ENCODE measurements at places on chromosomes 3 and 15.

- DNase-seq, result no peak
Observed at GRCh38 chr3:12799525-12800440, 3.3 kb downstream of the CAND2 start.

DNA sequence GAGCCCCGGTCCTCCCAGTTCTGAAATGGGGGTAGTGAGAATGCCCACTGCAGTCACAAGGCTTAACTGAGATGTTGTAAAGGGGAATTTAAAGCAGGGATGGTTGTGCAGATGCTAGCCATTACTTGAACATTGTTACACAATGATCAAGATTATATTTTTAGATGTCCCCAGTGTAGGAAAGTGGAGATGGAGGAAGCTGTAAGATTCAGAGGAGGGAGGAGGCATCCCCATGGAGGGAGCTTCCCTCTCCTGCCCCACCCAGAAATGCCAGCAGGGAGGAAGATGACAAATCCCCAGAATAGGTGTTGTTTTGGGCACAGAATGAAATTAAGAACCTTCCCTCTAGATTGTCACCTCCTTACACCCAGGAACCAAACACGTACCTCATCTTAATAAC lies 46.1 kb downstream of the EFCAB12 start:
- no peak for DNase-seq

- DNase-seq, result no peak
Observed at GRCh38 chr3:177361081-177361938, 164.0 kb upstream of the TBL1XR1 start.

DNA sequence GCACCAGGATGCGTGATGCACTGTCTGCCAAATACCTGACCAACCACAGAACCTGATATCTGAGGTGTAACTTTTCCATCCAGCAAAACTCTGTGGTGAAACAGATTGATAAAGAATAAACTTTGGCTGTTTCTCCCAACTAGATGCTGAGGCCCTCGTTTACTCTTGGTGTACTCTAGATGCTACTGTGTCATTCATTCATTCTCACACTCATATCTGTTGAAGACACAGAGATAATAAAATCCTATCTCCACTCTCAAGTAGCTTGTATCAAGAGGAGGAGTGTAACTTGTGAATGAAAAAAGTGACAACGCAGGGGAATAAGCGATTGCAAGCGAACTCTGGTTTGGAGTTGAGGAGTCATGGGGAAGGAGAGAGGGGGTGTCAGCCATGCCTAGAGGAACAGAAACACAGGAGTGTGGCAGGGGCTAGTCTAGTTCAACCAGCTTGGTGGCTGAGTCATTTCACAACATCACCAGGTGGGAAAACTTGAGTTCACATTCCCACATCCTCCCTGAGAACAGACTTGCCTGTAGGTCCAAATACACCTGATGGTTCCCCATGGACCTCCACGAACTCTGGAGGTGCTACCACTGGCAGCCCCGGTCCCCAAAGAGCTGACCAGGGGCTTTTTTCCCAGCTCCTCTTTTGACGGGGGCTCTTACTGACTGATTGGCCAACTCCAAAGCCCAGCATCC lies 73.3 kb upstream of the SNRK start:
- no peak for DNase-seq

DNA sequence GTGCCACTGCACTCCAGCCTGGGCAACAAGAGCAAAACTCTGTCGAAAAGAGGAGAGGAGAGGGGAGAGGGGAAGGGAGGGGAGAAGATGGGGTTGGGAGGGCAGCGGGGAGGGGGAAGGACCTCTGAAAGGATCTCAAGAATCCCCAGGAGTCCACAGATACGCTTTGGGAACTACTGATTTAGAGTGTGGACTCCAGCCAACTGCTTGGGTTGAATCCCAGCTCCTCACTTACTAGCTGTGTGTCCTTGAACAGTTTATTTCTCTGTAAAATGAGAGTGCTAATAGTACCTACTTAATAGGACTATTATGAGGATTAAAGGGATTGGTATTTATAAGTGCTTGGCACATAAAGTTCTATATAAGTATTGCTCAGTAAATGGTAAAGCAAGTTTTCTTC lies 45.0 kb upstream of the FAH start:
- DNase-seq, result no peak

Data from NCI-H2171 treated with DMSO at 0.1 percent for 48 hours (cell line).